ENCODE measurements at places on chromosomes 6 and 20.

DNA sequence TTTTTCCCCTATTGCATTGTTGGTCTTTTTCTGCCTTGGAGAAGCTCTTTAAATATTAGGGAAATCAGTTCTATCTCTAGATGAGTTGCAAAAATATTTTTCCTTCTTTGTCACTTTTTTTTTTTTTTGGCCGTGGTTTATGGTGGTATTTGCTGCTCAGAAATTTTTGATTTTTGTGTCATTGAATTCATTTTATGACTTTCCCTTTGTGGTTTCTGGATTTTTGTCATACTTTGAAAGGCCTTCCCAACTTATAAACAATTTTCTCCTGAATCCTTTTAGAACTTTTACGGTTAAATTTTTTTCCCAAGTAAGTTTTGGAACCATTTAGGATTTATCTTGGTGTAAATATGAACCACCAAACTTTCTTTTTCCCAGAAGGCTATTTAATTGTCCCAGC lies 145.6 kb downstream of the GJA10 start:
- DNase-seq: peak; percentile 89

DNA sequence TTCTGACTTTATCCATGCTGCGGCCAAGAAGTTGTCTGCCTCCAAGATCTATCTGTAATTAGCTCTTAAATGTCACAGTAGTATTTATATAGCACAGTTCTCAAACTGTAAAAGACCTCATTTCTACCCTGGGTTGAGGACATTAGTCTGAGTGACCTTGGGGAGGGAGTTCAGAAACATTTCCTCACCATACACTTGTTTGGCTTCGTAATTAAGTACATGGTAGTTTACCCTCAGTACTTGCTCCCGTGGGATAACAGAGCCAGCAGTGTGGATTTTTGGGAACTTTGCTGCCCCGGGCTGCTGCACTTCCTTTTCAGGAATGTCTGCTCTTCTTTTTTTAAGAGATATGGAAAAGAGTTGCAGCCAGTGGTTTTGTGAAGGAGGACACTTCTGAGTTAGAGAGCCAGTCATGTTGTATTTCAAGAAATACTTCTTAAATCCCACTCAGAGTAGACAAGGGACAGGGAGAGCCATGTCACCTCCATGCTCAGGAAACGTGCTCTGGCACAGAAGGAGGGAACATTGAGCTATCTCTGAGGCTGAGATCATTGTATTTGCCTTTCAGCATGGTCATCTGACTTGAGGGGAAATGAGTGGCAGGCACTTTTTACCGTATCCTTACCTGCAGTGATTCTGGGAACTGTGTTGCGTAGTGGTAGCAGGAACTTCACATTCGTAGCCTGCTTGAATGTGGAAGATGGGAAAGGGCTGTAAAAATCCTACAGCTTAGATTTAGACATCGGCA lies 33.6 kb downstream of the RPRD1B start:
- DNase-seq: no peak

GRCh38 chr20:62239278-62239879 lies 1.1 kb downstream of the OSBPL2 start:
- DNase-seq: peak; percentile 13

- DNase-seq: no peak
These were observed 559.4 kb downstream of the COL12A1 start for GRCh38 chr6:74646461-74646860.

- no peak for DNase-seq
These were observed 178.5 kb downstream of the ARID1B start for GRCh38 chr6:156955494-156956183.

- DNase-seq: no peak
These were observed 185.6 kb upstream of the RREB1 start for GRCh38 chr6:6922166-6922565.

DNA sequence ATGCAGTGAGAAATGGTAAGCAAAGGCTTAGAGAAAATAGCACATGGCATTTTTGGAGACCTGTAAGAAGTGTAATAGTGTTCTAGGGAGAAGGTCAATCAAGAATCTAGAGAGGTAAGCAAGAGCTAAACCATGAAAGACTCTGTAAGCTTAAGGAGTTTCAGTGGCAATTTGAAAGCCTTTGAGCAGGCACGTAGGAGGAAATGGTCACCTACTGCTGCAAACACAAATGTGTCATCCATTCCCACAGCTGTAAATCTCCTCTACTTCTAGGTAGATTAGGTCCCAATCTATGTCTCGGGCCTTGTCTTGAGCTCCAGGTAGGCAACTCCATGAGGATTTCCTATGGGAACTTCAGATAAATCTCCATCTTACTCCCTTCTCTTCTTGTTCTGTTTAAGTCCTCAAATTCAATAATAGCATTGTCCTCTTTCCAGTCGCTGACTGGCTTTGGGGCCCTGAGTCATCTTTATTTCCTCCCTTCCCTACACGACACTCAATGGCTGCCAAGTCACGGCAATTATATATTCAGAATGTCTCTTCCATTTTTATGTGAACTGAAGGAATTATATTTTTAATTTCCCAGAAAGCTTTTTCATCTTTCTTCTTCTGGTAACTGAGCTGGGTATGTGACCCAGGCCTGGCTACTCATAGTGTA lies 24.2 kb upstream of the PAQR8 start:
- no peak for DNase-seq

- peak; percentile 30 for DNase-seq
These were observed 59.8 kb upstream of the RREB1 start for GRCh38 chr6:7047966-7048365.

- no peak for DNase-seq
These were observed 49.1 kb downstream of the NFATC2 start for GRCh38 chr20:51493346-51493791.

- DNase-seq: no peak
These were observed 253.2 kb downstream of the BMP7 start for GRCh38 chr20:57013217-57013616.

DNA sequence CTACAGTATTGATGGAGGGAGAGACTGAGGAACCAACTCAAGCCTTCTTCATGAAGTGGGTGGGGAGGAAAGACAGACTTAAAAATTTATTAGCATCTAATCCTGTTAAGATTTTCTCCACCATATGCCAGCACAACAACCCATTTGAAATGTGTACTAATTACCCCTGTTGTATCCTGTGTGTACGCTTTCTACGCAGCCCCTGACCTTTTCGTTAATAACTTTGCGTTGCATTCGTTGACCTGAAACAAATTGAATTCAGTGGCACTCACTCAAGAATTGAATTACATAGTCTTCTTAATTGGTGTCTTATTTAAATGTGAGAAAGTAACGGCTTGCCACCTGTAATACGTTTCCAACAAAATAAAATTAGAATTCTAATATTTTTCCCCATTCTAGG lies 113.9 kb downstream of the LINC00237 start:
- DNase-seq: no peak

GRCh38 chr6:154951345-154952200 lies 43.5 kb upstream of the TIAM2 start:
- no peak for DNase-seq

DNA sequence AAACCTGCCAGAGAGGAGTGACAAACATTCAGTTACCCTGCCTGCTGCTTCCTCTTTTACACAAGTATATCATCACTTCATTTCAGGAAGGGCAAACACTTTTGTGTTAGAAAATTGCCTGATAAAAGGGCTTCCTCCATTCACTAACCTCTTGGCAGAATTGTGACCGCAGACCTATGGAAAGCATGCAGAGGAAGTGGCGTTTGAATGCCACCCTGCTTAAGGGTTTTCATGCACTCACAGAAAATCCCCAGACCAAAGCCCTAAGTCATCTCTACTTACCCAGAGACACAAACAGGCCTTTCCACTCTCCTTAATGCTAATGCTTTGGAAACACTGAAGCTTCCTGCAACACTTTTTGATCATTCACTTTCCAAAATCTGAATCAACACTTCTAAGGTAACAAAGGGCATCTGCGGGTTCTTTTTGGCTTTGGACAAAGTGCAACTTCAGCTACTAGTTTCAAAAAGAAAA lies 22.1 kb upstream of the RALGAPA2 start:
- no peak for DNase-seq

- peak; percentile 46 for DNase-seq
These were observed 14.9 kb downstream of the ADTRP start for GRCh38 chr6:11763460-11764249.
